ENCODE measurements at places on chromosomes 3 and 15.
A peak's percentile ranks its signal among the peaks of the same experiment; 100 is the strongest.

DNA sequence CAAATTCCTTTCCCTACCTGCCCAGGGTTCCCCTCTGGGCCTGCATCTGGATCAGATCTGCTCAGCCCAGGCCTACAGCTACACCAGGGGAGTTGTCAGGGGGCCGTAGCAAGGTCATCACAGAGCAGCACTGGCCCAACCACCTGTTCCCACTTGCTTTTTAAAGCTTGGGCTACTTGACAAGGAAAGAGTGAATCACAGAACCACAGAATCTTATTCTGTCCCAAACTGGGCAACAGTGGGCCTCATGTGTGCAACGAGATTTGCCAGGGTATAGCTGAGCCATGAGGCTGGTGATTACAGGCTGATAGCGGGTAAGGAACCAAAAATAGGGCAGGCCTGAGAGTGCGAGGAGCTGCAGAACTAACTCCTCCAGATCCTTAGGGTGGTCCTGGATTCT, 66.7 kb downstream of the MYLK start:
- DNase-seq: no peak

DNA sequence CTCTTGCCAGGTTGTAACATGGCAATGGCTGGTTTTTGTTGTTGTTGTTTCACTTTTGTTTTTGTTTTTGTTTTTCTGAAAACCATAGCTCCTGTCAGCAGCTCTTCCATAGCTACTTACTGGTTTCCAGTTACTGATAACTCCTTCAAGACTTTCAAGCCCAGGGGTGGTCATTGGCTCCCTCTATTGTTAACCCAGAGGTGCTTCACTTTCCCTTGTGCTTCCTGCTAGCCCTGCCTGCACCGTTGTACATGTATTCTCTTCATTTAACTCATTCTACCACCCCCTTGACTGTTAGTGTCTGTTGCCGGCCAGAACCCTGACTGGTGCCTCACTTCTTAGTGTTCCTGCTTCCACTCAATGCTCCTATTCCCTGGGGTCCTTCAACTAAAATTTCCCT, 4.2 kb upstream of the TRAT1 start:
- DNase-seq: peak; percentile 83

DNA sequence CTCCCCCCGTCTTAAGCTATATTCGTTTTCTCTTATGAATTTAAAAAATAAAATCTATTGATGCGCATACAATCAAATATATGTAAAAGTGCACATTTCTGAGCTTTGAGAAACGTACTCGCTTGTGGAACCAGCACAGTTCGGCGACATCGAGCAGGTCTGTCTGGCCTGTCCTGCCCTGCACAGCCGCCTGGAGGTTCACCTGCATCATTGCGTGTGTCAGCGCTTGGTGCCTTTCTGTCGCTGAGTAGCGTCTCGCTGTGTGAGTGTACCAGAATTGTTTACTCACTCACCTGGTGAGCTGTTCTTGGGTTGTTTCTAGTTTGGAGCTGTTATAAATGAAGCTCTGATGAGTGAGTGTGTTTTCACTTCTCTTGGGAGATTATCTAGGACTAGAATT, 104.0 kb downstream of the VGLL4 start:
- DNase-seq: no peak

DNA sequence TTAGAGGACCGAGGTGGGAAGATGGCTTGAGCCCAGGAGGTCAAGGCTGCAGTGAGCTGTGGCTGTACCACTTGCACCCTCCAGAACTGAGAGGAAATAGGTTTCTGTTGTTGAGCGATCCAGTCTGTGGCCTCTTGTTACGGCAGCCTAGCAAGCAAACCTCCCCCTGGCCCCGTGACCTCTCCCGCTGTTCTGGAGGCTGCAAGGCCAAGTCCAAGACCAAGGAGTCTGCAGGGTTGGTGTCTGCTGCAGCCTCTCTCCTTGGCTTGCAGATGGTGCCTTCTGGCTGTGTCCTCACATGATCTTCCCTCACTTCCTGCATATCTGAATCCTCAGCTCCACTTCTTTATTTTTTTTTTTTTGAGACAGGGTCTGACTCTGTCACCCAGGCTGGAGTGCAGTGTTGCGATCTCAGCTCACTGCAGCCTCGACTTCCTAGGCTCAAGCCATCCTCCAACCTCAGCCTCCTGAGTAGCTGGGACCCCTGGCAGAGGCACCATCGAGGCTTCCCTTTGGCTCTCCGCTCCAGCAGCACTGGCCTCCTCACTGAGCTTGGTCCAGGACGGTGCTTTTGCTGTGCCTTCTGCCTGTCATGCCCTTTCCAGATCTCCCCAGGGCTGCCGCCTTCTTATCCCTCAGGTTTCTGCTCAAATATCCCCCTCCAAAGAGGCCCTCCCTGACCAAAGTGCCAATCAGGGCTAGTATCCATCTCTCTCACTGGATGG, 18.0 kb upstream of the PLXND1 start:
- no peak for DNase-seq

GRCh38 chr15:58521293-58521991, 89.7 kb downstream of the LIPC start:
- no peak for DNase-seq

DNA sequence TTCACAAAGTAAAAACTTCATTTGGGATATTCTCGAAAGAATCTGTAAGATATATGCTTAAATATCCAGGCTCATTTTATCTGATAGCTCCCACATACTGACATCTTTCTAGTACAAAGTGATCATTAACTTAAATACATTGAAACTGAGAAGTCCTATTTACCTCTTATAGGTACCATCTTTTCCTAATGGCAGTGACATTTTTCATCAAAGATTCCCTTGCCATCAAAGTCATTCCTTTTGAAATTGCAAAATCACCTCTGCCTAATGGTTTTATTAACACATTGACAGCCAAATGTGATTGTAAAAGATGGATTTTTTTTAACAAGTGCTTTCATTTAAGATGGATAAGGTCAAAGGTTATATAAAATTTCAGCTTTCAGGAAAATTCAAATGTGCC, 346.6 kb downstream of the MFSD1 start:
- DNase-seq: no peak

DNA sequence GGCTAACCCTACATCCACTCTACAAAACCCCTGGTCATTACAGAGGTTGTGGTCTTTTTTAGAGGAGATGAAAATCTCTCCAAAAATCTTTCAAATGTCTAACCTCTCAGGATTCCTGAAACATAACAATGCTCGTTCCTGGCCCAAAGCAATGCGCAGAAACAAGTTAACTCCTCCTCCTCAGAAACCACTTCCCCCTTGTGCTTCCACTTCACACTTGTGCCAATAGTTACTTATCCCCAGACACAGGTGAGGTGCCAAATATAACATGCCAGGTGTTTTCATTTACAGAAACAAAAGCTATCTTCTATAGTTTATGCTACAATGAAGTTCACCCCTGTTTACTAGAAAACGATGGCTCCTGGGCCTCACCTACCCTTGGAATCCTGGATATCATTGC, 6.2 kb downstream of the NDUFAF1 start:
- no peak for DNase-seq

GRCh38 chr15:68318008-68318835, 40.7 kb downstream of the FEM1B start:
- no peak for DNase-seq

DNA sequence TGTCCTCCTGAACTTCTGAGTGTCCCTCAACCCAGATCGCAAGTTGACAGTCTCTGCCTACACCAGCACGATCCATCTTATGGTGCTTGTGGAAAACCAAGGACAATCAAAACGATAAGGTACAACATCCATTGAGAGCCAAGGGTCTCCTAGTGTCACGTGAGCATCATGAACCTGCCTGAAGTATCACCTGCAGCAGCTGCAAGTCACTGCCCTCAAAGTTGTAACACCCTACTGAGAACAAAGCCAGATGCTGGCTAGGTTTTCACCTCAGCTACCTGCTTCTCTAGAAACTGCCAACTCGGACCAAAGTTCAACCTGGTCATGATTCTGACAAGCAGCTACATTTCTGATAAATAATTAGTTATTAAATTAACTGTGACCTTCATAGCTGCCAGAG, 17.5 kb downstream of the C2CD4B start:
- DNase-seq: no peak

DNA sequence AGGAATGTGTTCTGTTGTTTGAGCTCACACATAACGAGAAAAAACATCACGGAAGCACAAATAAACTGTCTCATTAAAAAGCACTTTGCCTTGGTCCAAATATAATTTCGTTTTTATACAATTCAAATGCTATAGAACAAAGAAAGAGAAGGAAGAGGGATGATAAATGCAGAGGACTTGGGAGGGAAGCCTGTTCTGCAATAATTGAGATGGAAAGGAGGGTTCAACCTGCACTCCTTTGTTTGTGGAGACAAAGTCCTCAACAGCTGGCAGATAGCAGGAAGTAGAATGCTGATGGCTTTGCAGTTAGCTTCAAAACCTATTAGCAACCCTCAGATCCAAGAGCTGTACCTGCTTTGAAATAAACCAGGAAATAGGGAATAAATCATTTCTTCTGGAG, 1010.8 kb downstream of the FHIT start:
- DNase-seq: no peak

- no peak for DNase-seq
Observed at GRCh38 chr3:87261925-87262324, 14.5 kb downstream of the POU1F1 start.

DNA sequence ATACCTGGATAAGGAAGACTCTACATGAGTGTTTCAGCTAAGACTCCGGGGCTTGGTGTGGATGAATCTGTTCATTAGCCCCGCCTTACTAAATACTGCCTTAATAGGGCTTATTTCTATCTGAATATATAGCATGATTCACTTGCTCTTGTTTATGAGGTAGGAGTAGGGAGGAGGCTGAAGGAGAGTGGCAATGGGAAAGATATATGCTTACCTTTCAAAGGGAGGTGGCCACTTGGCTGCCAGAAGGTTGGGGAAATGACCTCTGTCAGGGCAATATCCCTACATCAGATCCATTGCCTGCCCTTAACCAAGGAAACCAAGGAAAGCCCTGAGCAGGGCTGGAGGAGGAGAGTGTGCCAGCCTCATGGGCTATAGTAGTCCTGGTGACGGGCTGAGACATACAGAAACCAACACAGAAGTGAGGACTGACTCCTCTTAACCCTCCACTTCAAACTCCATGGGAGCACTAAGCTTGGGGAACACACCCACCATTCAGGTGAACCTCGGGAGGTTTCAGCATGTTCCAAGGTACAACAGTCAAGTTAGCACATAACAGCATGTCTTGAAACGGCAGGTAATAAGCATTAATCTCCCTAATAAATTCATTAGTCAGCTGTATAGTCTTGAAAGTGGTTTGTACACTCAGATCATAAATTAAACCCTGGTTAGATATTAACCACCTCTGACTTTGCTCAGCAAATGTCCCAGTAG, 80.1 kb downstream of the EOMES start:
- DNase-seq: no peak

DNA sequence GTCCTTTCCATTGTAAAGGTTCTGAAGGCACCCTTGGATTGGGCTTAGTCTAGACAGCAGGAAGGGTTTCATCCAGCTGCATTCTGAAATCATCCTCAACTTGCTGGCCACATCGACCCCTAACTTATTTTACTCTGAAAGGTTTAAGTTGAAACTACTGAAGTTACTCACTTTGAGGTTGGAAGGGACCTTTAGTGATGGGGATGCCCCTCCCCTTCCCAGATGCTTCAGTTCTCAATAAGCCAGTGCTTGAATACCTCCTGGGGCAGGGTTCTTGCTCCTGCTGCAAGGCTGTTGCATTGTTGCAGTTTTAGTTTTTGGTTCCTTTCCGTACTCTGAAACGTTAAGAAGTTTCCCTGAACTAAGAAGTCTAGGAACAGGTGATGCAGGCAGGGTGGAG, 26.4 kb downstream of the FGD5 start:
- peak; percentile 3 for DNase-seq

- no peak for DNase-seq
Observed at GRCh38 chr15:60275624-60276023, 122.2 kb downstream of the ANXA2 start.

GRCh38 chr3:114939920-114940319, 207.2 kb downstream of the ZBTB20 start:
- no peak for DNase-seq

GRCh38 chr3:157089455-157090221, 70.3 kb downstream of the CCNL1 start:
- peak; percentile 38 for DNase-seq

DNA sequence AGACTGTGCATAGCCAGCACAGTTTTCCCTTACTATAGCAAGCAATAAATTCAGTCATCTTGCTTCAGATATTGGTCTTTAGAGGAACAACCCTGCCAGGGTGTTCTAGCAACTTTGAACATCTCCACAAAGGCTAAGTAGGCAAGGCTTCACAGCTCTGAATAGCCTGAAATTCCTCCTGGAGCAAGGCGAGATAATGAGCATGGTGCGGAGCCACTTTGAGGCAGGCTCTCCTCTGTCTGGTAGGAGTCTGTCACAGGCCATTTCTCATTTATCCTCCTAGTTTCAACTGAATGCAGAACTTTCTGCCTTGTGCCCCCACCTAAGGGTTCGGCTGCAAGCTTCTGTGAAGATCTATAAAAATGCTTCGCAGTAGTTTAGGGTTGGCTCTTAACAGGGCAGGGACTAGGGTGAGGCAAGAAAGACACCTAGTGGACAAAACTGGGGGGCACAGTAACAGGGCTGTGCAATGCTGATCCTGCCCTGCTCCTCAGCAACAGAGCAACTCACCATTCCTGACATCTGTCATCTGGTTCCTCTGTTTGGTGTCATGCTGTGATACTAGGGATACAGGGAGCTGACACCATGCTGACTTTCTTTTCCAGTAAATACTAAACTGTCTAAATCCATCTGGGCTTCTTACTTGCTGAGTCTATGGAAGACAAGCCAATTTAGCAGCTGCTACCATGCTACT, 16.6 kb upstream of the EHHADH start:
- no peak for DNase-seq

DNA sequence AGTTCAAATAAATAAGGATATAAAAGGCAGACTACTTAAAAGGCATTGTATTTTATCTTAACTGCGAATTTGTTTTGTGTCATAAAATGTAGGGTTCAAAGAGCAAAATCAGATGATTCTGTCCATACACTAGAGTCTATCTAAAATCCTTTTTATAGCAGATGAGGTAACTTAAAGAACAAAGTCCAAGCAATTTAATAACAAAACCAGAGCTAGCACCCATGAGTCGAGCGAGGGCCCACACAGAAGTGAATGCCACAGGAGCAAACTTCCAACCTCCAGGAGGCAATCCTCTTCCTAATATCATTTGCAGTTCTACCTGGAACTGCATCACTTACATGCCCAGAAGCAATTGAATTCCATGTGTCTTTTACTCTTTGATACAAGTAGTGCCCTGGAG, 35.4 kb upstream of the KBTBD8 start:
- no peak for DNase-seq

- DNase-seq: peak; percentile 92
Observed at GRCh38 chr15:34993877-34994276, 5.8 kb upstream of the ZNF770 start.

All from activated CD4-positive, alpha-beta T cell treated with anti-CD3 and anti-CD28 coated beads, Interleukin-2, Interleukin-4, amounts not matched to agents 100 ng/mL and 50 ng/mL, durations not matched to agents 16 hours and 8 hours (primary cell).